NCI-H2029 treated with DMSO at 0.1 percent for 48 hours (cell line): ENCODE measurements at places on chromosomes 12 and 14.
A peak's percentile ranks its signal among the peaks of the same experiment; 100 is the strongest.

DNA sequence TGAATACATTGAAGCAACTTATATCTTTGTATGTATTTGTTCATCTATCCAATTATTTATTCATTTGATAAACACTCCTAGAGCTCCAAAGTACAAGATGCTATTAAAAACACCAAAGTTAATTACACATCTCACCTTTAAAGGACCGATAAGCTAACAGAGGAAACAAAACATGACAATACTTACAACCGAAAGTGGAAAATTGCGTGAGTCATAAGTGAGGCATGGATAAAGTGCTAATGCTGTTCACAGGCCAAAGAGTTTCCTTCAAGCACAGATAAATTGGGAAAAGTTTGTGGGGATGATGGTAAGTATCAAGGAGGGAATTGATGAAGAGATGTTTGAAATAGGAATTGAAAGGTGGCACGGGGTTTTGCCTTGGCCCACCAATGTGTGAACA is 172.8 kb upstream of the KITLG start:
- DNase-seq = no peak

- DNase-seq = no peak
Observed at GRCh38 chr14:68987653-68988036, 8.5 kb upstream of the ACTN1 start.

GRCh38 chr14:68950111-68950510 is 29.0 kb downstream of the ACTN1 start:
- no peak for DNase-seq

- no peak for DNase-seq
Observed at GRCh38 chr14:68462683-68463082, 330.2 kb downstream of the ZFP36L1 start.

- no peak for DNase-seq
Observed at GRCh38 chr12:56629459-56630179, 507 bp downstream of the BAZ2A start.

DNA sequence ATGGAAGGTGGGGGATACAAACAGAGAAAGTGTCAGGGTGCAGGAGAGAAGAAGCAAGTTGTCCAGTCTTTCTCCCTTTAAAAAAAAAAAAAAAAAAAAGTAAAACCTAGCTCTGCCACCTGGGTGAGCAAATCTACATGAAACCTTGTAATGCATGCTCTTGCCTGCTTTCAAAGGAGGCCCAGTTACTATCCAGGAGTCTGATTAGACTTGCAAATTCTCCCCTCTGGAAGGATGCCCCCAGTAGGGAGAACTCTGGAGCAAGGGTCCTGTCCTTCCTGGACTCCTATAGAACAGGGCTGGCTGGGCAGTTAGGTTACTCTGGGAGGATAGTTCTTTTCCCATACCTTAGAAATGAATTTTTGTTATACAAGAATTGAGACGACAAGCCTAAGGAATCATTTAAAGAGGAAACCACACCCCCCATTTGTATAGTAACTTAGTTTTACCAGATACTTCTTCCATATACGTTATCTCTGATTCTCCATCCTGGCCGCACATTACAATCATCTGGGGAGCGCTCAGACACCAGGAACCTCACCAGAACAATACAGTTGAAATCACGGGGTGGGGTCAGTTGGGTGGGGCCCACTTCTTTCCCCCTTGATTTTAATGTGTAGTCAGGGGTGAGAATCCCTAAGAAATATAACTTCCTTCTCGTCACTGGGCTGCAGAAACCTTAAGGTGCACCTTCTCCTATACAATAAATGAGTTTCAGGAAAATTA is 30.5 kb downstream of the RAB35 start:
- DNase-seq = no peak

DNA sequence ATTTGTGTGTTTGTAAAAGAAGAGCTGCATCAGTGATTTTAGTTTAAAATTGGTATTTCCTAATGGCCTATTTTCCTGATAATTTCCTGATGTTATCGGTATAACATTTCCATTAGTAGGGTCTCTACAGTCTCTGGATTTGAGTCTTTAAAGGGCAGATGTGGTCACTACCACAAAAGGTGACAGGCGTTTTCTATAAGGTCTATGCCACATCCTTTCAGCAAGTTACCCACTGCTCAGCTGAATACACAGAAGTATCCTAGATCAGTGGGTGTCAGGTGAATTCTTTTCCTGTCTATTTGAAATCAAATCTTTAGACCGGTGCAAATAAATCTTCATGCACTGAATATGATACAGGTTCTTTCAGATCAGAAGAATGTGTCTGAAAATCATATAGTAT is 90.2 kb downstream of the LIN7A start:
- no peak for DNase-seq

DNA sequence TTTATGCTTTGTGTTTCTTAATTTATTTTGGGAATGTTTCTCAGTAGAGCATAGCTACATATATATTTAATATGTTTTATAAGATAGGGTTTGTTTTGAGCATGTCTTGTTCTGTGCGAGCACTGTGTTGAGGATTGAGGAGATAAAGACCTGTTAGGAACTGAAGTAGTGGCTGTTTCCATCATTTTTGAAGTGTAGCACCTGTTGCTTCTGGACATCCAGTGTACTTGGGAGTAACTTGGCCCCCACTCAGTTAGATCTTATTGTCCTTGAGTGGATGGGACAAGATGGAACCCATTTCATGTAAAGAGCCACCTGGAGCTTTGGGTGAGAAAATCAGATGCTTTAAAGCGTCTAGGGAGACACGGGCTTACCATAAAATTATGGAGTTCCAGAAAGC is 8.7 kb downstream of the PPP2R5C start:
- no peak for DNase-seq

DNA sequence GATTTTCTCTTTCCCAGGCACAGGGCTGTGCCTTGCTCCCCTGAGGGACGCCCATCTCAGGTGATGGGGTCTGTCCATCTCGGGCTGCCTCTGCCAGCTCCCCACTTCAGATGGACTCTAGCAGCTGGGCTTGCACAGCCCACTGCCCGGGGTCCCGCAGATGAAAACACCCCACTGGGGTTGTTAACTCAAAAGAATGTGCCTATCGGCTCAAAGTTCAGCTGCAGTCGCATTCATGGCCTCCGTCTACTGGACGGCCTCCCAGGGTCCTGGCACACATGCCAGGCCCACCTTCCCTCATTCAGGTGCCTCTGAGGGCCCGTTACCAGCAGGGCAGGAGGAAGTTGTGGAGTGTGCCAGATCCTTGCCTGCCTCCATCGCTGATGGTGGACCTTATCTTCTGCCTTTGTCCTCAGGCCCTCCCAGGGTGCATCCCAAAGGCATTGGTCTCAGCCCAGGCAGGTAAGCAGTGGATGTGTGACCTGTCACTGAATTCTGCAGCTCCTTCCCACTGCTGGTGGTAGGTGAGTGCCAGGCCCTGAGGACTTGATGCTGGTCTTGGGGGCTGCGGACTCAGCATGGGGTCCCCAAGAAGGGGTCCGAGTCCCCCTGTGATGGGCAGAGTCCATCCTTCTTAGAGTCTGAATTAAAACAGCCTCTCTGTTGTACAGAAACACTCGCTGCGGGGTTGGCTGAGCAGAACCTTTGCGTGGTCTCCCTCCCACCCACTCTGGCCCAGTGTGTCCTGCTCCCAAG is 324.6 kb upstream of the DIO3 start:
- no peak for DNase-seq

GRCh38 chr12:110699591-110700445 is 10.9 kb upstream of the HVCN1 start:
- no peak for DNase-seq

GRCh38 chr14:74194506-74195274 is 44.6 kb upstream of the VSX2 start:
- DNase-seq = no peak

- no peak for DNase-seq
Observed at GRCh38 chr12:62466018-62466593, 520 bp upstream of the MON2 start.

DNA sequence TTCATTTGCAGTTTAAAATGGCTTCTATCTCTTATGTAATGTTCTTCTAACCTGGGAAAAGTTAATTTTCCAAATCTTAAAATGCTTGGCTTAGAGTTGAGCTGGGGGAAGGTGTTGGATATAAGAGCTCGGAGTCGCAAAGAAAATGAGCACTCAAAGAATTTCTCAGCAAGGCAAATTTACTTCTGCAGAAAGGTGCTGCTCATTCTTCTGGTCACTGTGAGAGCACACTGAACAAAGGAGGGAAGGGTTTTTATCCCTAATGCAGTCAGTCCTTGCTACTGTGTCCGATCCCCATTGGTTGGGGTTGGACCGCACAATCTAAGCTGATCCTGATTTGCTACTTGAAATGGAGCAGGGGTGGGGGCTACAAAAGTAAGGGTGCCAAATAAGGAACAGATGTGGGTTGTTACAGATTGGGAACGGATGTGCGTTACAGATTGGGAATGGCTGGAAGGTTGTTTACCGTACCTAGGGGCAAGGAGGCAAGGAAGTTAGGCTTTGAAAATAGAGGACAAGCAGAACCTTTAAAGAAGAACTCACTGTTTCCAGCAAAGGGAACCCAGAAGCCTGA is 19.4 kb downstream of the TXNRD1 start:
- no peak for DNase-seq

DNA sequence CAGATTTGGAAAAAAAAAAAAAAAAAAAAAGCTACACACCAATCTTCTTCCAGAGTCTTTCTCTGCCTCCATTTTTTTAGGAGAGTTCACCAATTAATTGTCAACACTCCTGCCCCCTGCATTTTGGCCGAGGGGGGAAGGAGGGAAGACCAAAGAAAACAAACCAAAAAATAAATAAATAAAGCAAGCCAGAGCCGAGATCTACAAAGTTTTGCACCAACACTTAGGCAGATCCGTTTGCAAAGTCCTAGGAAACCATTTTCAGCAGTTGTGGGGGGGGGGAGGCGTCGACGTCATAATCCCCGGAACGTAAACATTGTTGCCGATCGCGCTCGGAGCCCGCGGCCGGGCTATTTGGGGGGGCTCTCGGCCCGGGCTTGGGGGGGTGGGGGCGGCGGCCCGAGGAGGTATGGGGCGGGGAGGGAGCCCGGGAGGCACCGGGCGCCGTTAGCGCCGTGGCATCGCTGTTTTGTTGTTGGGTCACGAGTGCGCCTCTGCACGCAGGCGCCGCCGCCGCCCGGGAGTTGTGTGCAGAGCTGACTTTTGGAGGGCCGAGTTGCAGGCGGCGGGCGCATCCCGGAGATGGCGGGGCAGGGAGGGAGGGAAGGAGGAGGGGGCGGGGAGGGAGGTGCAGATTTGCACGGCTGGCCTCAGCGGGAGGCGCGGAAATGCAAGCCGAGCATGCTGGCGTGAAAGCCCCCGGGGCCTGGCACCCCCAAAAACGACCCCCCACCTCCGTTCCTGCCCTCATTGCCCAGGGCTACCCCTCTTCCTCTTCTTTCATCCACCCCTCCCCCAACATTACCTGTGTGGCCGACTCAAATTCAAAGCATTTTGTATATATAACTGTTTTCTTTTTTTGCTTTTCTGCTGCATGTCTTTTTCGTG is 598 bp downstream of the KDM2B start:
- peak; percentile 14 for DNase-seq

GRCh38 chr12:43758728-43759563 is at the start of the genes IRAK4 and PUS7L:
Gene IRAK4 (plus strand): TSS chr12:43758951. CDS start chr12:43768112, 9,161 bp downstream.
Gene PUS7L (minus strand): TSS chr12:43758790. CDS start chr12:43755245, 3,545 bp downstream.
- peak; percentile 86 for DNase-seq

GRCh38 chr14:74620923-74621322 is 8.9 kb upstream of the LTBP2 start:
- DNase-seq = no peak

- DNase-seq = no peak
Observed at GRCh38 chr12:56948457-56948777, 9.0 kb downstream of the RDH16 start.

DNA sequence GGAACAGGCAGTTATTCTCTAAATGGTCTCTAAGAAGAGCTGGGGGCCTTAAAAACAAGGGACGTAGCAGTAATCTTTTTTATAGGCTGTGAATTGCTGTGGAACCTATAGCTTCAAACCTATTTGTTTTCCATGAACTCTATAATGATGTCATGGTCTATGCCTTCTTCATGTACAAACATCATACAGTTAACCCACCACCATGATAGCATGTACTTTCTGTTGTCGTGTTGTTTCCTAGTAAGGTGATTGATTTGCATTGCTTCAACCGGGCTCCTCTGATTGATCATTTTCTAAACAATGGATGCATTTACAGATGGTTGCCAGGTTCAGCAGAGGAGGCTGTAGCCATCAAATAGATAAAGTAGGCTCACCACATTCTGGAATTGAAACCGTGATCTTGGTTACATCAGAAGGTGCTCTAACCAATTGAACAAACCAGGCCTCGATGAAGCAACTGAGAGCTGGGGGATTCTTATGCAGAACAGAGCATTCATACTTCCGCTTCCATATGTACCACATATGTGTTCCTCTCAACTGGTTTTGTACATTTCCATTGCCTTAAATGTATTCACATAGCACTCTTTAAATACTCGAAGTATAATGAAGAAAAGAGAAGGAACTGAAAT is 25.6 kb upstream of the PCNX1 start:
- no peak for DNase-seq

DNA sequence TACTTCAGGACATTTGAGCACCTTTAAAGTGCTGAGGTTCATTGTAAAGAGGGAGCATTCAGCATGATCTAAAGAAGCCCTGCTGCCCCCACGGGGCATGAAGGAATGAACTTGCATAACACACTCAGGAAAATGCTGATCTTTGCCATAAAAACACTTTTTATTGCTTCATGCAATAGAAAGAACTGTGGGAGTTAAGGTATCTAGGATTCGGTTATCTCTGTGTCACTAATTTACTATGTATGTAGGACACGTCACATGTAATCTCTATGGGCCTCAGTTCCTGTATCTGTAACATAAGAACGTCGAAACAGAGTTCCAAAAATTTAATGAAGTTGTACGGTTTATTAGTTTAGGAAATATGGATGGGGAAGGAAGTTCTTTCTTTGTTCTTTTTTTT is 33.0 kb downstream of the BTBD7 start:
- DNase-seq = no peak

GRCh38 chr14:101918065-101918989 is 46.0 kb upstream of the DYNC1H1 start:
- no peak for DNase-seq

DNA sequence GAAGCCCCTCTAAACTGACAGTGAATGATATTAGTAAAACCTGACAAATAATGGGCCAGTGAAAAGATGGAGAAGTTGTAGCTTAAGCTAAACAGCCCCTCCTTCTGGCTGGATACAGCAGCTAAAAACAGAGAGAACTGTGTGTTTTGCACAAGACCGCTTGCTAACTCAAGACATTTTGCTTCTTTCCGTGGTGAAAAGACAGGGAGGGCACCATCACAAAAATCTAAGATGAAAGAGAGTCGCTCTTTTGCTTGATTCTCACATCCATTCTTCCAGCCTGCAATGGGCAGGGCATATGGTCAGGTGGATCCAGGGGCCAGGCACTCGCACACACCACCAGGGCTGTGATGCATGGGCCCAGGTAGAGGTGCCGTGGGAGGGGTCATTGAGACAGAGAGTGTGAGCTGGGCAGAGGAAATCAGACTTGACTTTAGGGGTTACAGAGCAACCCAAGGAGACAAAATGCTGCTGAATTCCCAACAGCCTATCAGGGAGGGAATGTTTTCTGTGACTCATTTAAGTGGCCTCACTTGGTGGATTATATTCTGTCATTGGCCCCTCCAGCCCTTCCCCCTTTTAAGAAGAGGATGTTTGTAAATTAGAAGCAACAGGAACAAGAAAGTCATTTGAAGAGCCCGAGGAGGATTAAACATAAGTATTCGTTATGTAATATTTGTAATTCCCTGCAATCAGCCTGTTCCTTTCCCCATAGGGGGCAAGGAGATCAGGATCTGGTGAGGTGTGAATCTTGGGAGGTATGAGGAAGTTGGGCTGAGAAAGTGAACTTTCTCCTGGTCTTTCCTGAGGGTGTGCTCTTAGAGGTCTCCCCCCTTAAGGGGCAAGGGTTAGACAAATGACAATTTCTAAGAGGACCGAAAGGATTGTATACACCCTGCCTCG is 12.3 kb downstream of the EMP1 start:
- no peak for DNase-seq
